AG04450 (cell line): ENCODE measurements at places on chromosomes 3 and 15. TPM values are rescaled to one million over a fixed set of nuclear protein-coding genes. Genes with fewer than 3 reads are reported as not detected.

GRCh38 chr15:90097475-90097874 is 4.8 kb downstream of the IDH2 start:
- DNase-seq = no peak

DNA sequence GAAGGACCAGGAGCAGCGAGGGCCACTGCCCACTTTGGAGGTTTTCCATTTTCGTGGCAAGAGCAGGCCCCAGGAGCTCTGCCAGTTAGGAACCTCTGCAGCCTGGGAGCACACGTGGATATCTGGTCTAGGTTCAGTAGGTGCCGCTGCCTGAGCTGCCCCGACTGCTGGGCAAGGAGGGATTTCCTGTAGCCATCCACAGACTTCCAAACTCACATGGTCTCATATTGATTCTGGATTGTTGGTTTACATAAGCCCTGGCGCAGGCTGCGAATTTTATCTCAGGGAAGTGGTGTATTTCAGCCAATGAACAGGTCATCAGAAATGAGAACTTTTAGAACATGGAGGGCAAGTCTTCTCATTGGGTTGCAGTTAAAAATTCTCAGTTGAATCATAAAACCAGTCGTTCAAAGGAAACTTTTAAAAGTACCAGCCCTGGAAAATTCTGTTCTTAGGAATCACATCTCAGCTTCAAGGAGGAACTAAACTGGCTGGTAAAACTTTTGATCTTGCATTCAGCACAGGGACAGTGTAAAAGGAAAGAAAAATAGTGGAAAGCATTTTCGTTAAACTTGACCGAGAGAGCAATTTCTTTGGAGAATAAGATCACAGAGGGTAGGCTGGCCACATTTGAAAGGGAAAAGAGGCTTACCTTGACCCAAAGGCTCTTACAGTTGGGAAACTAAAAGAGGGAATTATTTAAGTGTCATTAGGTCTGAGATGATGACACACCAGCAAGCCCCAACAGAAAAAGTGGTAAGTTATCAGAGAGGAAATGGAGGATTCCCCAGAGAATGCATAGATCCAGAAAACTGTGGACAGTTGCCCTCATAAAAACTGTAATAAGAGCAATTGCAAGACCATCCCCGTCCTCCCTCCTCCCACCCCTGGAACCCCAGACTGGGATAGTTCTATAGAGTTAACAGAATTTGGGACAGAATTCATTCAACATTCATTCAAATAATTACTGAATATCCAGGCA is 6.4 kb upstream of the RTP3 start:
- no peak for DNase-seq

DNA sequence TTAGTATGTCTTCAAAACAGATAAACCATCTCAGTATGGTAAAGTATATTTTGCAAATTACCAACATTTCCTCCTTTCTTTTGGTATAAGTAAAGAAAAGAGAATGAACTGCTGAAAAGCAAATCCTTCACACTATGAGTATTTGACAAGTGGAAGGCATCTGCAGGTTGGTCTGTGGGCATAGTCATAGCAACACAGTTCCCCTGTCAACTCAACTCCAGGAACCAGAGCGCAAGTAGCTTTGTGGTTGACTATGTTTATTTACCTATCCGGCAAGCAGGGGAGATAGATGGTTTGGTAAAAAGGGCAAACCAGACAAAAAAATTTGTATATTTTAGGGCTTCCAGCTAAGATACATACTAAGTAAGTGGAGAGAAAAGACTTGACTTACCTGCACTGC is 88.3 kb upstream of the PPIB start:
- peak; percentile 21 for DNase-seq

Gene CFAP100
- not detected in 2 replicates for polyA plus RNA-seq

Gene RBPMS2
- polyA plus RNA-seq = 0.88 and 1.3 TPM in 2 replicates

GRCh38 chr15:51718219-51718618 is 19.2 kb downstream of the LYSMD2 start:
- DNase-seq = no peak

DNA sequence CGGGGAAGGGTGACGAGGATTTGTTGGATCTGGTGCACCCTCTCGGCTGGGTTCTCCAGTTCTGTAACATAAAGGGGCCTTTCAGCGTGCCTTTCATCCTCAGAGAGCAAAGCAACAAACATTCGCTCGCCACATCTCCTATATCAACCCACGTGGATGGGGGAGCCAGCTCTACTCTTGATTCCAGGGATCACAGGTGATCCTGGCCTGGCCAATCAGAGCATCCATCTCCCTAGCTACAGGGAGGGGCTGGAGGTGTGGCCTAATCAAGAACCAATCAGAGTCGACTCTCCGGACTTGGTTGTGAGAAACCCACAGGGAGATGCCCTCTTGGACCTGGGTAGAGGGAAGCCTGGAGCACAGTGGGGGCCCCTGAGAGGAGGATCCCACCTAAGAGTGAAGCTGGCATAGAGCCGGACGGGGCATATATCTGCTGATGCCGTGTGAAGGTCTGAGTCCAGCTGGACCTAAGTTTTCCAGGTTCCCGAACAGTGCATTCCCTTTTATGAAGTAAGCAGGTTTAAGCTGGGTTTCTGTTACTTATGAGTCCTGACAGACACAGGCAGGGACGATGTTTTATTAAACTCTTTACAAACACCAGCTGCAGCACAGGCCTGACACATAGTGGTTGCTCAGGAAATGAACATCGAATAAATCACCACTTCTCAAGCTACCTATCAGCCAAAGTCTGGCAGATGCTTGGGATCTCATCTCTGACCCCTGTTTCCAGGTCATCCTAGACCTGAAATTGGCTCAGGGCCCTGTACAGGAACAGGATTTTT is 50.7 kb upstream of the RAD18 start:
- no peak for DNase-seq
